ENCODE measurements at places on chromosomes 11 and 22.
A peak's percentile ranks its signal among the peaks of the same experiment; 100 is the strongest.

- DNase-seq: no peak
Observed at GRCh38 chr11:1763336-1763795, 361 bp downstream of the CTSD start.

GRCh38 chr11:95727620-95728019 is 62.0 kb downstream of the FAM76B start:
- no peak for DNase-seq

DNA sequence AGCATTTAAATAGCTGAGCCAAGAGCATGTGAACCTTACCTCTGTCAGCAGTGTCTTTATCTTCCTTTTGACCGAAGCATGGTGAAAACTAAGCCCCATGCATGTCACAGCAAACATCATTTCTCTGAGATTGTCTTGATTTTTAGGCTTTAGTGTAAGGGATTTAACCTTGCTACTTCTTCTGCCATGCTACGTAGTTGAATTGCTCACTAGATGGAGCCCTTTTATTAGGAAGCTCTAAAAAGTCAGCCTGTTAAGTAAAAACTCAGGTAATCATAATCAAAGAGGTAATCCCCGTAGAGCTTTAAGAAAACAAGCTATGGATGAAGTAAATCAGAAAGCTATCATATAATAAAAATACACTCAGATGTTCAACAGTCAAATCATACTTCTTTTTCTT is 149.5 kb downstream of the PGR start:
- peak; percentile 59 for DNase-seq

GRCh38 chr11:106642331-106642730 is 375.9 kb downstream of the GUCY1A2 start:
- peak; percentile 88 for DNase-seq

GRCh38 chr11:94638301-94638901 is 71.2 kb downstream of the PIWIL4 start:
- peak; percentile 20 for DNase-seq

DNA sequence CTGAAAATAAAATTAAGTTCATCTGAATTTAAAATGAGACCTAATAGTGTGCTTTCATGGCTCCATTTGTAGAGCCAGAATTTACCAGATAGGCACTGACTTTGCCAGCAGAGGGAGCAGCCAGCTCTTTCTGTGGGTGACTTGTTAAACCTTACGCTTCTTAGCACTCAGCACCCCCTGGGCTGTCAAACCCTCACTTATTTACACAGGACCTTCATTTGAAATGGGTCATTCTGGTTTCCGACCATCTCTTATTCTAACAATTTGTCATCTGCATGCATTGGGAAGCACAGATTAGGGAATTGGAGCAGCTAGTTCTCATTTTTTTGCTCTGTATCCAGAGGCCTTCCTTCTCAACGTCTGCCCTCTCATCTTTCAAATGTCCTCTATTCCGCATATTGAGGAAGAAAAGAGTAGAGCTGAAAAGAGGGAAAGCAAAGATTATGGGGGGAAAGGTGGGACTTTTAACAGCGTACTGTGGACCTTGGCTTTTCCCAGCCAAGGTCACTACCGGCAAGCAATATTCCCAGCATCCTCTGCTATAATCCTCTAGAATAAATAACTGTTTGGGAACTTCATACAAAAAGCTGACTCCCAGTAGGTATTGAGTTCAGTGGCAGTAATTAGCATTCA is 3.1 kb downstream of the ASRGL1 start:
- DNase-seq: peak; percentile 36

DNA sequence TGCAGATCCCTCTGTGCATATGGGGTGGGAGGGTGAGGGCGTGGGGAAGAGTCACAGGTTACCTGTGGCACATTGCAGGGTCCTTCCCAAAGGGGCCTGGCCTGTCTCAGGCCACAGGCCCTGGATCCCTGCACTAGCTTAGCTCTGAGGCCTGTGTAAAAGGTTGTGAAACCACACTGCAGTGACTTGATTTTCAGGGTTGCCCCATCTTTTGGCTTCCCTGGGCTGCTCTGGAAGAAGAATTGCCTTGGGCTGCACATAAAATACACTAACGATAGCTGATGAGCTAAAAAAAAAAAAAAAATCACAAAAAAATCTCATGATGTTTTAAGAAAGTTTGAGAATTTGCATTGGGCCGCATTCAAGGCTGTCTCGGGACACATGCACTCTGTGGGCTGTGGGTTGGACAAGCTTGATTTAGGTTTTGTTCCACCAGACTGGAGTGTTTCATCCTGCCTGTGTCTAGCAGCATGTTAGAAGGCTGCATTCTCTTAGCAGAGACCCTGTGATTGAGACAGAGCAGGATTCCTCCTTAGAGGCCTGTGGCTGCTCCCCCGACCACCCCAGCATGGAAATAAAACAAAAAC is 35.9 kb upstream of the TREH start:
- DNase-seq: peak; percentile 23

- no peak for DNase-seq
Observed at GRCh38 chr11:121435551-121436511, 16.3 kb upstream of the SORL1 start.

DNA sequence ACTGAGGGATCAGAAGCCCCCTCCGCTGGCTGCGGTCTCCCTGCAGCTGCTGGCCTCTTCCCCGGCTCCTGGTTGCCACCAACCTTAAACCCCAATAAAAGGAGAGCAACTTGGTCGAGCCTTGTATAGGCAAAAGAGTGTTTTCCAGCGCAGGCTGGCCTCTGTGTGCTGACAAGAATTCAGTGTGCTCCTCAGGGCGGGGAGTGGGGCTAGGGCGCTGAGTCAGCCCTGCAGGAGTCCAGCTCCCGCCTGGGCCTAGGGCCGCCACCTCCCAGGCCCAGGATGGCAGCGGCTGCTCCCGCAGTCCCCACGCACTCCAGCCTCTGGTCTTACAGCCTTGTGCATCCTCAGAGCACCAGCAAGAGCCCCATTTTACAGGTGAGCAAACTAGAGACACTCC is at the start of gene SHISAL1:
Gene SHISAL1, minus strand, starts transcription at position 186 of the 400 bp plus-strand sequence. CDS start 12,006 bp downstream, outside the sequence.
- DNase-seq: no peak

DNA sequence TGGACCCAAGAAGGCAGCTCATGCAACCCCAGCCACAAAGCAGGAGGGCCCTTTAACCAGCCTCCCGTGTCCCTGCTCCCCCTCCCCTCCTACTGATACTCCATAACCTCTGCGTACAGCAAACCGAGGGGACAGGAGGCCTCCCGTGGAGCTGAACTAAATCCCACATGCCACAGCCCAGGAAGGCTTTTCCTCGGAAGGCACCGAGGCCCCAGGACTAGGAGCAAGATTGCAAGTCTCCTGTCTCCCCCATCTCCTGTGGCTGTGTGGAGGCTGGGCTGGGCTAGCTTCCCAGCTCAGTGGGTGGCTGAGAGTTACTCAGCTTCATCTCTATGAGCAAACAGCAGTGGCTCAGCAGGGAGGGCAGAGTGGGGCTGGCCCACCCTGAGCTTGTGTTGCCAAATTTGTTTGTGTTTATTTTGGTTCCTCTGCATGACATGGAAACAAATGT is 62.7 kb upstream of the NECTIN1 start:
- peak; percentile 82 for DNase-seq

- DNase-seq: no peak
Observed at GRCh38 chr11:71525188-71525937, 1.7 kb upstream of the KRTAP5-7 start.

DNA sequence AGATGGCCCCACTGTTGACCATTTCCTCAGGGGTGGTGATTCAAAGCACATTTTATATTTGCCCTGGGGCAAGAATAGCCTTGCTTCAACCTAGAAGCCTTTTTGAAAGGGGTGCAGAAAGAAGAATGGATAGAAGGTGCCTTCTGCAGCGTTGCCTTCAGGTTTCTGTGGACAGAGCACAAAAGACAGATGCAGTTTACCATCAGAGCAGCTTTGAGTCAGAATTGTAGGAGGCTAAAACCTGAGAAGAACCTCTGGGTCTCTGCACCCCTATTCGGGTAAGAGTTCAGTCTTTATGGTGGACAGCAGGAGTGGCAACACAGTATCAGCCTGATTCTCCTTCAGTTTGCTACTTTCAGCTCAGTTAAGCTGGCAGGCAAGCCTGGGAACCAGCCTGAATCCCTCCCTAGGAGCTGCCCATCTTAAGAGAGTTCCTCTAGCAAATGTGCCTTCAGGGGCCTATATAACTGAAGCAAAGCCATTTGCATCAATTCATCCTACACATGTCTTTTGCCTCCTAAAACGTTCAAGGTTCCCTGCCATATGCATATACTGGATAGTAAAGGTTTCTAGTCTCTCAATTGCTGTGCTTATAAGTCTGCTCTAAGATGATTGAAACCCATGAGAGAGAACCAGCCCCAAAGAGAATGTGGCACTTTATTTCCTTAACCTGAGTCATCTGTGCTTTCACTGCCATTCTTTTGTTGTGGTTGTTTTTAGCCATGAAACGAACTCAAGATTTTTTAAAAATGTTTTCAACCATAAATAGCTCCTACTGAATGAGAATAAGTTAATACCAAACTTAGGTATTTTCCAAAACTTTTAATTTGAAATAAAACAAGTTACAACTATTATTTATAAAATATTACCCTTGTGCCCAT is 123.0 kb downstream of the TRIM44 start:
- DNase-seq: peak; percentile 35

GRCh38 chr11:110907629-110908028 is 195.4 kb upstream of the ARHGAP20 start:
- peak; percentile 94 for DNase-seq

DNA sequence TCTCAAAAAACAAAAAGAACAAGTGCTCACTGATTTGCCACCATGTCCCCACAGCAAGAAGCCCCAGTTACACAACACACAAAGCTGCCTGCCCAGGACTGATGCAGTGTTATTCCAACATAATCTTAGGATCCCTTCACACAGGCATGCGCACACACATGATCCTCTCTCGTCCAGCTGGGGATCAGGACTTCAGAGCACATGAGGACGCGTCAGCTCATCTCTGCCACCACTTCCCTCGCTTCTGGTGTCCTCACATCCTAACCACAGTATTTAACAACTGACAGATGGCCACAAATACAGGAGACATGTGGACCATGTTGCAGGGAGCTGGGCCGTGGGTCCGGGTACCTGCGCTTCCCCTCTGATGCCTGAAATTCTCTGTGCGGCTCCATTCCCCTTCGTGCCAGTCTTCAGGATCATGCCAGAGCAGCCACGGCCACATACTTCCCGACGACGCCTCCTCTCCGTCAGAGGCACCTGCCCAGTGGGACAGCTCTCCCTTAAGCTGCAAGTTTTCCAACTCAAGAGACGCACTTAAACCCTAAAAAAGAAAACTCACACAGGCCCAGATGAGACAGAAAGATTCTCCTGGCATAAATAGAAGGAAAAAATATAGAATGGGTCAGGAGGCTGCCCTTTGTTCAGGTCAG is 68.3 kb downstream of the PACSIN2 start:
- no peak for DNase-seq

- no peak for DNase-seq
Observed at GRCh38 chr11:1597331-1597993, 632 bp downstream of the KRTAP5-2 start.

DNA sequence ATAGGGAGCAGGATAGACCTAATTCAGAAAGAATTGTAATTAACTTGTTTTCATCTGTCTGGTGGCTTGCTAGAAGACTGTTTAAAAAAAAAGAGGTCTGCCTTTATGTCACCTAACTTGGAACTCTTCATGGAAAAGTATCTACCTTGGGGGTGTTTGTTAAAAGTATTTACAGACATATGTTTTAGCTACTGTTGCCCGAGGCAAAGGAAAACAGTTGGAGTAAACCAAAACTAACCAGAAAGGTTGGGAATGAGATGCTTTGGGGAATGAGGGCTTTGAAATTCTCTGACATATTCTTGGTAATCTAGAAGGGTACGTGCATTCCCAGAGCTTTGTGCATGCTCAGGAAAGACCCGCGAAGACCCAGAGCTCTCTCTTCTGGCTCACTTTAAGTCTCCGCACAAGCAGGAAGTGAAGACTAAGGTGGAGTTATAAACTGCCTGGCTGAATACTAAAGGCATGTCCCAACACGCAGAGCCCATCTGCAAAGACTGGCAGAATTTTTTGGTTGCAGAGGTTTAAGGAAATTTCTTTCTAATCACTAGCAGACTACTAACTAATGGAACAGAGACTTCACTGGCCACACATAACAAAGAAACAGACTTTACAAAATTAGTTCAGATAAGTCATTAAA is 33.2 kb downstream of the HIKESHI start:
- DNase-seq: no peak

DNA sequence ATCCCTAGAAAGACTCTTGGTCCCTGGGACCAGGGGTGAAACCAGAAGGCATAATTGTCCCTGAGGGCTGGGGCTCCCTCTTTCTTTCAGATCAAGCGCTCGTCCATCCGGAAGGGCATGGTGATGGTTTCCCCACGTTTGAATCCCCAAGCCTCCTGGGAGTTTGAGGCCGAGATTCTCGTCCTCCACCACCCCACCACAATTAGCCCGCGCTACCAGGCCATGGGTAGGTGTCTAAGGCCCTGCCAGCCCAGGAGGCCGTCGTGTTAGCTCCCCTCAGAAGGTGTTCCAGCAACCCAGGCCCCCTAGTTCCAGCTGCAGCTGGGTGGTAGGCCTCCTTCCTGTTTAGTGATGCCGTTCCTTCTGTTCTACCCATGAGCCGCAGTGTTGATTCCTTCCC is 21.4 kb downstream of the GTPBP1 start:
- no peak for DNase-seq

DNA sequence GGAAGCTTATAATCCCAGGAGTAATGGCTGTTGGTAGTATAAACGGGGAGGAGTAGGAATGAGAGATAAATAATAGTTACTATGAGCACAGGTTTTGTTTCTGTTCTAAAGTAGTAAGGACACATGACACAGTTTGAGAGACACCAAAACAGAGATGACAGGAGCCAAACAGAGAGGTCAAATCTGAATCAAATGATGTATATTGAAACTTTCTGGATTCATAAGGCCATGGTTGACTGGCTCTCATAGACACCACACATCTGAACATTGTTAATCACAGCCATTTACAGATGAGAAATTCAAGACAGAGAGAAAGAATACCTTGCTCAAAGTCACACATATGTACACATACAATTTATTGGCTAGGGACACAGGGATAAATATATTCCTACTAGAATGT is 63.4 kb upstream of the UCP3 start:
- no peak for DNase-seq

GRCh38 chr22:44091021-44091721 is 67.1 kb downstream of the PARVB start:
- peak; percentile 12 for DNase-seq

GRCh38 chr11:16924462-16924825 is 89.8 kb downstream of the PLEKHA7 start:
- no peak for DNase-seq

Measured in fibroblast of lung (primary cell).